Panc1 (cell line): ENCODE measurements at places on chromosomes 13 and 19.

DNA sequence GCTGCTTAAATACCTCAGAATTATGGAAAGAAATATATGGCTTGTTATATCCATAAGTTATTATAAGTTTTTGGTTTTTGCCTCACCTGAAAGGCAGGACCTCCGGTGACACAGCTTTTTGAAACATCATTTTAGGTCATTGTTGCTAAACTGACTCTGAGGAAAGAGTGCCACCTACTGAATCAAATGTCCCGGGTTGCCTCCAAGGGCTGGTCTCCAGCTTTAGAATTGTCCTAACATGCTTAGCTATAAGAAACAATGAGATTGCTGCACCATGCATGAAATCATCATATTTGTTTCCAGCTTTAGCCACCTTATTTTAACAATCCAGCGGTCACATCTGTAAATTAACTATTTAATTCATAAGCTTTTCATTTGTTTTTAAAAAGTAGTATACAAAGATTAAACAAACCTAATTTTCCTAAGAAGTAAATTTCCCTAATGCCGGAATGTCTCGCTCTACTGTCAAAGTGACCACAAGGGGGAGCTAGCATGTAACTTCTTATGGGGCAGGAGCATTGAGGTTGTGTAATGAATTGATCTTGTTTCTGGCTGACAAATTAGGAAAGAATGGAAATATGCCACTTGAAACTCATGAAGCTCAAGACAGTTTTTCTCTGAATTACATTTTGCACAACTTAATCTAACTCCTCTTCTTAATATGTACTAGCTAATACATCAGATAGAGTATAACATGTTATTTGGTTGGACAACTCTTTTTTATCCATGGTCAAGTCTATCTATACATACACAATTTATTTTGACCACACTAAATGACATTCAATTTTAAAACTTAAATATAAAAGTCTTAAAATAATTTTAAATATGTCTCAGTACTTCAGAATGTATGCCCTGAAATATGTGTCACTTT is 6.7 kb upstream of the PCDH17 start:
- no peak for DNase-seq

GRCh38 chr19:14901675-14902260 is 15.8 kb upstream of the OR7A17 start:
- DNase-seq, result no peak

DNA sequence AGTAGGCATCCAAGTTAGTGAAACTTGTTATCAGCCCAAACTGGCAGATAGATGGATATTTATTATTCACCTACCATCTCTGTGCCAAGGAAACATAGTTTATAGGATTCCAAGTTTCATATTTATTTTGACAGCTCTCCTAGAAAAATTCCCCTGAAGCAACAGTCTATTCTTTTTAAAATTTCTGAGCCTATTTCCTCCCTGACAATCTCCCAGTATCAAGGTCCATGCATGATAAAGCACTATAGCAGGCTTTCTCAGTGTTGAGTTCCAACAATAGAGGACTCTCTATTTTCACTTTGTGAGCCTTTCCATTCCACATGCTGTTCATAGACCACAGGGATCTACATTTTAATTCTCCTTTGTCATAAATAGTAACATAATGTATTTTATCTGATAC is 312.6 kb downstream of the SLITRK6 start:
- no peak for DNase-seq

DNA sequence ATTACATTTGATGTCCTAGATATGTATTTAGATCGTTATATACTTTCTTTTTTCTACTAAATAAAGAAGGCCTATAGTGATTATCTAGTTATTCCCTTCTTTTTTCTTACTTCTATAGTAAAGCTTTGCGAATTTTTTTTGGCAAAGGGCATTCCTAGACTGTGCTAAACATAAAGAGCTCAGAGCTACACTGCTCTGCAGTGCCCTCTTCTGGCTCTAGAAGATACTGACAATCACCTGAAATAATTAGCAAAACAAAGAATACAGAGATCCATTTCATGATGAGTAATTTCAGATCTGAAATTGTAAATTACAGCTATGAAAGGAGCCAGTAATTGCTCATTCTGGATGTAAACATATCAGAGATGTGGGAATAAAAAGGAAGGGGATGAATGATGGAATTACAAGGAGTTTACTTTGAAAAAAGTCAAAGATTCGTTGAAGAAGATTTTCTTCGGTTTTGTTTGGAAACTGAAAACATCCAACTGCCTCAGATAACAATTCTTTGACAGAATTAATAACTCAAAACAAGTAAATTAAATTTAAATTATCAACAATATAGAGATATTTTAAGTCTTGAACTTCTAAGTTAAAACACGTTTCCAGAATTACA is 288.5 kb downstream of the NALCN start:
- DNase-seq, result no peak

DNA sequence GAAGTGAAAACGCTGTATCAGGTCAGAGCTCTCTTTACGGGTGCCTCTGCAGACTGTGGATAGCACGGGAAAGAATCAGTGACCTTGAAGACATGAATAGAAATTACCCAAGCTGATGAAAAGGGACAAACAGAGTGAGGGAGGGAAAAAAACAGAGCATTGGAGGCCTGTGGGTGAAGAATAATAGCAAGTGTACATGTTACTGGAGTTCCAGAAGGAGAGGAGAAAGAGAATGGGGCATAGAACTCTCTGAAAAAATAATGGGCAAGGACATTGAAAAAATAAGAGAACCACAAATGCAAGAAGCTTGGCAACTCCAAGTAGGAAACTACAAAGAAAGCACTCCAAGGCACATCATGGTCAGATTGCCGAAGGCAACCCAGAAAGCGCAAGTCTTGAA is 86.3 kb downstream of the SPACA7 start:
- no peak for DNase-seq

DNA sequence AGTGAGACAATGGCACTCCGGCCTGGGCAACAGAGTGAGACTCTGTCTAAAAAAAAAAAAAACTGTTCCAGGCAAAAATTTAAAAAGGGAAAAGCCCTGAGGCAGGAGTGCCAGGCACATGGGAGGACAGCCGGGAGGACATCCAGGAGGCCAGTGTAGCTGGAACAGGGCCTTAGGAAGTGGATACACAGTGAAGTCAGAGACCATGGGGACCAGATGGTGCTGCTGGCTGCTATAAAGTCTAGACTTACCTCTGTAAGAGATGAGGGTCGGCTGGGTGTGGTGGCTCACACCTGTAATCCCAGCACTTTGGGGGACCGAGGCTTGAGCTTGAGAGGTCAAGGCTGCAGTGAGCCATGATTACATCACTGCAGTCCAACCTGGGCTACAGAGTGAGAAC is 15.0 kb downstream of the HAS1 start:
- no peak for DNase-seq

DNA sequence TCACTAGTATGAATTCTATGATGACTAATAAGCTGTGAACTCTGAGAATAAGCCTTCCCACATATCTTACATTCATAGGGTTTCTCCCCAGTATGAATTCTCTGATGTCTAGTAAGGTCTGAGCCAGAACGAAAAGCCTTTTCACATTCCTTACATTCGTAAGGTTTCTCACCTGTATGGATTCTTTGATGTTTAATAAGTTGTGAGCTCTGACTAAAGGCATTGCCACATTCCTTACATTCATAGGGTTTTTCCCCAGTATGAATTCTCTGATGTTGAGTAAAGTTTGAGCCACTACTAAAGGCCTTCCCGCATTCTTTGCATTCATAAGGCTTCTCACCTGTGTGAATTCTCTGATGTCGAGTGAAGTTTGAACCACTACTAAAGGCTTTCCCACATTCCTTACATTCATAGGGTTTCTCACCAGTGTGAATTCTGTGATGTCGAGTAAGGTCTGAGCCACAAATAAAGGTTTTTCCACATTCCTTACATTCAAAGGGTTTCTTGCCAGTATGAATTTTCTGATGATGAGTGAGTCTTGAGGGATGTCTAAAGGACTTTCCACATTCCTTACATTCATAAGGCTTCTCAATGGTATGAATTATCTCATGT is 30.7 kb upstream of the ZFP82 start:
- DNase-seq, result no peak

DNA sequence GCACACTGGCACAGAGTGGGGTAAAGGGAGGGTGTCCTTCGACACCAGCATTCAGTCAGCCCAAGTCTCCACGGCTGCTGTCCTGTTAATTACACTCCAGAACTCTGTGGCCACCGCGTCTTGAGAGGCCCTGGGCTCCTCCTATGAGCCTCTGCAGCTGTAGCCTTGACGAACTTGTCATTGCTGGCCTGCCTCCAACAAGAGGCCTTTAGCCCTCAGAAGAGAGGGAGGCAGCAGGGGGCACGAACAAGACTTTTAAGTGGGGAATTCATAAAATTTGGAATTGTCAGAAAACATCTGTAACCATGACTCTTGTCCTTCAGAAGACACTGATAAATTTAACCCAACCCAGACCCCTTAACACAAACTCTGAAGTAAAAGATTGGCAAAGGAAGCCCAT is 241.9 kb downstream of the UQCRFS1 start:
- no peak for DNase-seq

GRCh38 chr19:41548954-41549688 is 26.8 kb upstream of the CEACAM21 start:
- no peak for DNase-seq

GRCh38 chr13:27605610-27606200 is 14.6 kb downstream of the LNX2 start:
- no peak for DNase-seq

GRCh38 chr13:108368250-108368905 is 98.9 kb downstream of the TNFSF13B start:
- no peak for DNase-seq

- DNase-seq, result no peak
These were observed 19.9 kb downstream of the TINCR start for GRCh38 chr19:5547881-5548280.

- no peak for DNase-seq
These were observed 1.1 kb downstream of the LMO7 start for GRCh38 chr13:75637181-75637750.

DNA sequence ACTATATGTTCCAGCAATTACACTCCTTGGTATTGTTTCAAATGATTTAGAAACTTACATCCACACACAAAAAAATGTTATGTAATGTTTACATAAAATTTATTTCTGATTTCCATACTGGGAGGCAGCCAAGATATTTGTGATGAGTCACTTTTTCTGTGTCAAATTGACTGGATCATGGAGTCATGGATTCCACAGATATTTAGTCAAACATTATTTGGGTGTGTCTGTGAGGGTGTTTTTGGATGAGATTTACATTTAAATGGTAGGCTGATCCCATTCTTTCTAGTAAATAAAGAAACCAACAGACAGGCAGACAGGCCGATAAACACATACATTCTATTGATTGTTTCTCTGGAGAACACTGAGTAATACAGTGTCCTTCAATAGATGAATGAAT is 562.8 kb downstream of the SLITRK6 start:
- DNase-seq, result no peak

GRCh38 chr13:25679159-25679558 is 307.4 kb downstream of the ATP8A2 start:
- DNase-seq, result no peak

DNA sequence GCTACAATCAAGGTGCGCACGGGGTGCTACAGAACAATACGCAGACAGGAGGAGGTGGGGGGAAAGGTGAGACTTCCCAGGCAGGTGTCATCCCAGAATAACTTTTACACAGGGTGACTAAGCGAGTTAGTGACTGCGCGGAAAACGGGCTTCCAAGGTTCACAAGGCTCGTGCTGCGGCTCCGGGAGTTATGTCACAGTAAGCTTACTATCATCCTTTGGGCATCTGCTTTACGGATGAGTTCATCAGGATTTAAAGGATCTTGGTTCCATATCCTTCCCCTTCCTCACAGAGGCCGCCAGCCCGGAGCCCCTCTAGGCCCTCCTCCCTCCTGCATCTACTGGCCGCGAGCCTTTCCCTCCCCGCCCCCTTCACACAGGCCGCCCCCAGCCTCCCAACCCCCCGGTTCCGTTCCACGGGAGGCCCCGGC is 474 bp upstream of the IFT88 start:
- DNase-seq, result no peak

- DNase-seq, result no peak
These were observed 291.1 kb upstream of the ARGLU1 start for GRCh38 chr13:106858903-106859532.

- no peak for DNase-seq
These were observed 10.9 kb downstream of the ARHGEF1 start for GRCh38 chr19:41893899-41894298.

DNA sequence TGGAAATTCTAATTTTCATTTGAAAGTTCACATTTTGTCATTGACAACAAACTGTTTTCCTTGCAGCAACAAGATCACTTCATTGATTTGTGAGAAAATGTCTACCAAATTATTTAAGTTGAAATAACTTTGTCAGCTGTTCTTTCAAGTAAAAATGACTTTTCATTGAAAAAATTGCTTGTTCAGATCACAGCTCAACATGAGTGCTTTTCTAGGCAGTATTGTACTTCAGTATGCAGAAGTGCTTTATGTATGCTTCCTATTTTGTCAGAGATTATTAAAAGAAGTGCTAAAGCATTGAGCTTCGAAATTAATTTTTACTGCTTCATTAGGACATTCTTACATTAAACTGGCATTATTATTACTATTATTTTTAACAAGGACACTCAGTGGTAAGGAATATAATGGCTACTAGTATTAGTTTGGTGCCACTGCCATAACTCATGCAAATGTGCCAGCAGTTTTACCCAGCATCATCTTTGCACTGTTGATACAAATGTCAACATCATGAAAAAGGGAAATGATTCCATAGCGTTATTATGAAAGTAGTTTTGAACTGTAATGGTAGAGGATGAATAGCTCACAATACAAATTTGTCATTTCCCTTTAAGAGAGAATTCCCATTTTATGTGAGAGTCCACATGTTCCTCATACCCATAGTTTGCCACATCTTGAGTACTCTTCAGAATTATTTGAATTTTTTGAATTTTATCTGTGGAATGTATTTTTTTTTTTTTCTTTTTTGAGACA is 2.6 kb downstream of the BRCA2 start:
- no peak for DNase-seq

GRCh38 chr13:108834193-108834592 is 204.8 kb downstream of the MYO16 start:
- no peak for DNase-seq

- no peak for DNase-seq
These were observed 10.1 kb downstream of the TTYH1 start for GRCh38 chr19:54425382-54425723.

DNA sequence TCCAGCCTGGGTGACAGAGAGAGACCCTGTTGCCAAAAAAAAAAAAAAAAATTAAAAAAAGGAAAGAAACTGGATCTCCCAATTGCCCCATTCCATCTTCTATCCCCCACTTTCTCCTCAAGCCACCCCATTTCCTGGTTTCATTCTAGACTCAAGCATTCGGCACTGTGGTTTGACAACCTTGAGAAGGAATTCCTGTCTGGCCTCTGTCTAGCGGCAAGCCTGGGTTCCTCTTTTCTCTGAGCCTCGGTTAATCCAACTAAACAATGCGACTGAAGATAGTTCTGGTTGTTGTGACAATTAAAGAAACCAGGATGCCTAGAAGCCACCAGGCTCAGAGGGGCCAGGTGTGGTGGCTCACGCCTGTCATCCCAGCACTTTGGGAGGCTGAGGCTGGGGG is 3.3 kb upstream of the C3 start:
- no peak for DNase-seq

- DNase-seq, result no peak
These were observed 320.3 kb downstream of the SUCLA2 start for GRCh38 chr13:47680748-47681147.
